HTR-8/SVneo (cell line): ENCODE measurements at places on chromosomes 2 and 18.

DNA sequence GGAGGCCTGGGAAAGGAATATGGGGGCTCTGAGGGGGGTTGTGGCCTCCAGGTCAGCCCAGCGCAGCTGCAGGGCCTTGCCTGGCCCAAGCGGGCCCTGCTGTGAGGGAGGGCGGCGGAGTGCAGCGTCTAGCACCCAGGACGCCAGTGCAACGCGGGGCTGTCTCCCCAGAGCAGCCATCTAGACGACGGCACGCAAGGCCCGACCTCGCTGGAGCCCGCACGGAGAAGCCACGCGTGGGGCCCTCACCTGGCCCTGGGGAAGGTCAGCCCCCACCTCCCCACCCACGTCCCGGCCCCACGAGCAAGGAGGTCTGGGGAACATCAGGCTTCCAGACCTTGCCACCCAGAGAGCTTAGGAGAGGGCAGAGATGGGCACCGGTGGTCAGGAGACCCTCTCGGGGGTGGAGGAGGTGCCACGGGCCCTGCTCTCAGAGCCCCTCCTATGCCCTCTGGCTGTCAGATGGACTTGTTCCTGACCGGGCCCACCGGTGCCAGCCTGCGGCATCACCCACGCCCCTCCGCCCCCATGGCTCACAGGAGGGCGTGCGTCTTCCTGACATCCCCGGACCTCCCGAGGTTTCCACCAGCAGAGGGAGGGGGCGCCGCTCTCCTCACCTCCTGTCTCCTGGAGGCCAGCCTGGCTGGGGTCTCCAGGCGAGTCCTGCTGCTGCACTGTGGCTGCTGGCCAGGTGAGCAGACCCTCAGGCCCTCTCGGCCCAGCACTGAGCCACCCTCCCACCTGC is 17.0 kb downstream of the GPR35 start:
- DNase-seq, result no peak

DNA sequence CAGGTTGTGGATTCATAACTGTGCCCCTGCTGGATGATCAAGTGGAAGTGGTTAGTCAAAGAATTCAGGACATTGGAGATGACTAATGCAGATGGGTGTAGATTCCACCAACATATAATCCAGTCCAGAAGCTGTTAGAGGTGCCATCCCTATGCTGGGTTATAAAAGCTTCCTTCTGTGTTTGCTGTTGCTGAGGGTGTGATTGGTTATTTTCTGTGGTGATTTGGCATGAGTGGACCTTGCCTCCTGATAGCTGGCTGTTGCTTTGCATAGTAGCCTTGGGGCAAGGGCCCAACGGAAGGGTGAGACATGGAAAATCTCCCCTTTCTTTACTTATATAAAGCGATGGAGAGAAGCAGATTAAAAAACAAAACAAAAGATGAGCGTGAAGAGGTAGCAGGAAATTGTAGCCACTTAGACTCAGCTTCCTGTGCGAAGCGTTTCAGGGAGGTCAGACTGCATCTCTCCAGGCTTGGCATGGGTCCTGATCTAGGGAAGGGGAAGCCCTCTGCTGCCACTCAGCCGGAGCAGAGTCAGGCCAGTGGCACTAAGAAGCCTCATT is 190.4 kb downstream of the FMNL2 start:
- peak; percentile 43 for DNase-seq

- DNase-seq, result peak; percentile 41
Measured at GRCh38 chr2:144331674-144332355, 188.1 kb downstream of the ZEB2 start.

DNA sequence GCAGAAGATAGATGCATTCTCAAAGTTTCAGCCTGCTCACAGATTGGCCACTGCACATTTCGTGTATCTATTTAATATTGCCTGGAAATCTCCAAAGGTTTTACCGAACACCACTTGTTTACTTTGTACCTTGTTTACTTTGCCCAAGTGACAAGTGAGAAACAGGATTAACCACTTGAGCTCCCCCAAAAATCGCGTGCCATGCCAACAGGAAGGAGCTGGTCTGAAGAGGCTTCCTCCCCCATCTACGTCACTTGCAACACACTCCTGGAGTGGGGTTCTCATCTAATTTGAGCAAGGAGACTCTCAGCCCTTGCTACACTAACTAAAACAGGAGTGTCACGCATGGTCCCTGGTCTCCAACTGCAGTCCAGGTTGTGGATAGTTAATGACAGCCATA is 212.5 kb upstream of the TMEM200C start:
- DNase-seq, result no peak

DNA sequence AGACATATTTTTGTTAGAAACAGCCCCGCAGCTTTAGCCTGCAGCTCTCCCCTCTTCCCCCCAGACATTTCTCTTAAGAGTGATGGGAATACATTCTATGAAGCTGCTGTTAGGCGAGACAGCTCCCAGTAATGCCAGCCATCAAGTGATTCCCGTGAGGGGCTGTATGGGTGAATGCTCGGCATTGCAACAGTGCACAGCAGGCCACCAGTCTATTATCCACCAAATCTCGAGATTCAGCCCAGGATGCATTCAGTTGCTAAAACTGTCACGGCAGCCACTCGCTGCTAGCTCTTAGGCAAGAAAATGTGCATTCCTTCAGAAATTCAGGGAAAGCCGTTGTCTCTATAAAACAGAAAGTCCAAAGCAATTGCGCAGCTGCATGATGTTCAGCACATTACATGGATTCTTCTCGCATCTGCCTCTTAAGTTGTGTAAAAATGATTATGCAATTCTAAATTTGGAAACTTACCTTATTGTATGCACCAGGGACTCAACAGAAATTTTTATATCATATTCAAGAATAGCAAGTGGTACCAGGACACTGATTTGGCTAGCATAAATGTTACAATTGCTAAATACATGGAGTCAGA is 211.3 kb upstream of the ARL4C start:
- DNase-seq, result no peak

GRCh38 chr2:48126162-48126561 is 219.9 kb upstream of the FBXO11 start:
- DNase-seq, result no peak

GRCh38 chr2:241637795-241638660 is 535 bp downstream of the ATG4B start:
- peak; percentile 20 for DNase-seq

- DNase-seq, result no peak
Measured at GRCh38 chr2:202790676-202791075, 80.9 kb downstream of the ICA1L start.

DNA sequence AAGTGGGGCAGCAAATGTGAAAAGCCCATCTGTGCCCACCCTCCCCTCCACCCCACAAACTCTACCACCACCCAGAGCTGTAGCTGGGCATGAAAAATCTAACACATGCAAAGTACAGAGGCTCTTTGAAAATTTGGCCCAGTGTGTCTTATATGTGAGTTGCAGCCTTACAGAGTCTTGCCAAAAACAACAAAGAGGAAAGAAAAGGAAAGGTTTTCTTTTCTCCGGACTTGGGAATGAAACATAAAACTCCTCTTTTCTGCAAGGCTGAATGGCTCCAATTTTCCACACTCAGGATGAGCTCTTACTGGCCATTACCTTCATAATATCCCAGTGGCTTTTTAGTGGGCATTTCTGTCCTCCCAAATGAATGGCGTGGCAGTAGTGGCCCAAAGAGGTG is 27.9 kb upstream of the POU3F3 start:
- no peak for DNase-seq

DNA sequence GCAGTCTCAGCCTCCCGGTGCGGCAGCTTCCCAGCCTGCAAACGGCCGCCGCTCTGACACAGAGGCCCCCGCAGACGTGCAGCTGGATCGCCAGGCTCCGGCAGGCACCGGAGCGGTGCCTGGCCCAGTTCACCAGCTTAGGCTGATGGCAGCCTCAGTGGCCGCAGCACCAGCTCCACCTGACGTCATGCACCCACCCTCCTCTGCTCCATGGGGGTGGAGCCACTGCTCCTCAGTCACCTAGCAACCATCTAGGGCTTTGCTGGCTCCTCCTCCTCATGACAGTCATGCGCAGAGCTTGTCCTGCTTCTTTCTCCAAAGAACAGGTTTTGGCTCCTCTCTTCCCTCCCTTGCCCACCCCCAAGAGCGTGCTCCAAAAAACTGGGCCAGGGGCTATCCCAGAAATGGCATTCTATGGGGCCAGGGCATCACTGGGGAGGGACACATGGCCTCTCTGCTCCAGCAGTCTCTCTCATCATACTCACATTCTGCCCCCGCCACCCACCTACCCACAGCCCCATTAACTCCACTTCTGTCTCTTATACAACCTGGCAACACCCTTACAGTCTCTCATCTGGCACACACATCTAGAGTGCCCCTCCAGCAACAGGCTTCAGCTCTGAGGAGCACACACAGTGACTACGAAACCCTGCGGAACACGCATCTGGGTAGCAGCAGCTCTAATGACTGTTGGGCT is 5.5 kb downstream of the DCTN1 start:
- DNase-seq, result no peak

GRCh38 chr18:23945416-23946079 is 69.0 kb upstream of the TTC39C start:
- no peak for DNase-seq

DNA sequence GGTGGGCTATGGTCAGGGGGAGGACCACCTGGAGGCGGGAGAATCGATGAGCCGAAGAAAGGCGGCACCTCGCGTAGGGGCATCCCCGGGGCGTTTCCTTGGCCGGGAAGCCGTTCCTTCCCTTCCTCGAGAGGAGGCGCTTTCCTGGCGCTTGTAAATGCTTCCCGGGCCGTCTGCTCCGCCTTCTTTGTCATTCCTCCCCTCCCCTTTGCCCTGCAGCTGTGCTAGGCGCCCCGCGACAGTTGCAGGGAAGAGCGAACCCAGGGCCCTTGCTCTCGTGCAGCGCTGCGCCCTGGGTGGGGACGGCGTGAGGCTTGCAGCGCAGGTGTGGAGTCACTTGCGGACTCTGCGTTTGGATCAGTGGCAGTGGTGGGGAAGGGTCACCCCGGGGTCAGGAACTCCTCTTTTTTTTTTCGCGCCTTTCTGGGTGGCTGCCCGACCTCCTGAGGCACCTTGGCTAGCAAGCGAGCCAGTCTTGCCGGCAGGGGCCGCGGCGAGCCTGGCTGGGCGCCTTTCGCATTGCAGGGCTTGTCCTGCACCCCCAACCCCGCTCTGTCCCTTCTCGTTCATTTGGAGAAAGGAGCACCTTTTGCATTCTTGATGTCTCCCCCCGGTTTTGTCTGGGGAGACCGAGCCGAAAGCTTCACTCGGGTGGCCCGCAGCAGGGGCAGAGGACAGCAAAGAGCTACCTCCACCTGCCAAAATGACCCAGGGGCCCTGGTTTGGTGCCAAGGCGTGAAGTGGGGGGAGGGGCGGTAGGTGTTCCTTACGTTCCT is 858 bp downstream of the KCNS3 start:
- DNase-seq, result peak; percentile 37

- no peak for DNase-seq
Measured at GRCh38 chr2:83991992-83992391, 467.1 kb downstream of the SUCLG1 start.

DNA sequence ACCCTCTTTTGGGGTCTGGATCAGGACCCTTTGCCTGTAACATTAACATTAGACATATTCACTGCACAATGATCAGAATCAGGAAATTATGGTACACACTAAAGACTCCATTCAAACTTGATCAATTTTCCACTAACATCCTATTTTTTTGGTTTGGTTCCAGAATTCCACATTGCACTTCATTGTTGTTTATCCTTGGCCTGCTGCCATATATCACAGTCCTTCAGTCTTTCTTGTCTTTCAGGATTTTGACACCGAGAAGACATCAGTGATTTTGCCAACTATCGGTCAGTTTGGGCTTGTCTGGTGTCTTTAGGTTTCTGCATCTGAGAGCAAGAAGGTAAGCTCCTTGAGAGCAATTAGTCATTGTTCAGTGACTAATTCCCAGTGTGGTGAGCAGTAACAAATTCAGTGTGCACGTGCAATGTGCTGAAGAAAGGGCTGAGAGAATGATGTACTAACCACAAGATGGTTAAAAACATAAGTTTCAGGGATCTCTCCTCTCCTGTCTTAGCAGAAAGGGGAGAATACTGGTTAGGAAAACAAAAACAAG is 23.5 kb downstream of the MARCHF4 start:
- no peak for DNase-seq

- peak; percentile 70 for DNase-seq
Measured at GRCh38 chr2:121071034-121071504, 213.9 kb downstream of the TFCP2L1 start.

DNA sequence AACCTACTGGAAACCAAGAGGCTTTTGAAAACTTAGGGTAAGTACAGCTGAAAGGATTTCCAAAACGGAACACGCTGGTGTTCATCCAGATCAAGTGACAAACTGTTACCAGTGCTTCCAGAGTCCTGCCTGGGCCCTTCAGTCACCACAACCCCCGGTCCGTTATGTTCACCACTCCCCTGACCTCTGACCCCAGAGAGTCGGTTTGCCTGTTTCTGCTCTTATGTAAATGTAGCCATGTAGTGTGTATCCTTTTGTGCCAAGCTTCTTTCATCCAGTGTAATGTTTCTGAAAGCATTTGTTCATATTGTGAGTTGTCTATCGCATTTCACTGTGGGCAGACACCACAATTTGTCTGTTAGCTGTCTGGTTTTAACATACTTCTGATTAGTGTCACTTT is 217.5 kb downstream of the NCK2 start:
- no peak for DNase-seq

- no peak for DNase-seq
Measured at GRCh38 chr18:40473221-40474029, 1481.6 kb upstream of the PIK3C3 start.

- peak; percentile 10 for DNase-seq
Measured at GRCh38 chr2:178796079-178796677, 11.0 kb downstream of the TTN start.

DNA sequence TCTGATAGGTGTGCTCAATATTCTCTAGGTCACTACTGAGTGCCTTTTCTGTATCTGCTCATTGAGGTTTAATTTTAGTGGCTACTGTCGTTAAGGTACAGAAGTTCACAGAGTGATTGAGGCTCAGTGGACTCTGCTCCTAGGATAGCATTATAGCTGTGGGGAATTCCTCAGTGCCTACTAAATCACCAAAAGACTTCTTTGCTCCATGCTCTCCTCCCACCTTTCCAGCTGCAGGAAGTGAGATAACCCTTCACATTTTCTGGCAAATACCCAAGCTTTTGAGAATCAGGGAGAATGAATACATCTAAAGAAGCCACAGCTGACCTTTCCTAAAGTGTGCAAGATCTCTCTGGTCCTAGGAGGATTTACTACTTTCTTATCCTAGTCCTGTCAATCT is 95.2 kb upstream of the FSIP2 start:
- DNase-seq, result no peak

GRCh38 chr2:172964511-172965139 is 111.0 kb upstream of the MAP3K20 start:
- DNase-seq, result no peak

GRCh38 chr2:102630458-102630857 is 11.1 kb downstream of the SLC9A2 start:
- DNase-seq, result no peak

GRCh38 chr18:33123862-33124518 is 316.5 kb downstream of the CCDC178 start:
- DNase-seq, result no peak

- no peak for DNase-seq
Measured at GRCh38 chr2:238510911-238511613, 84.3 kb downstream of the ASB1 start.
